NCI-H2171 treated with DMSO at 0.1 percent for 48 hours (cell line): ENCODE measurements at places on chromosomes 2 and 18.

- DNase-seq: no peak
Measured at GRCh38 chr2:170265321-170265720, 87.4 kb downstream of the MYO3B start.

DNA sequence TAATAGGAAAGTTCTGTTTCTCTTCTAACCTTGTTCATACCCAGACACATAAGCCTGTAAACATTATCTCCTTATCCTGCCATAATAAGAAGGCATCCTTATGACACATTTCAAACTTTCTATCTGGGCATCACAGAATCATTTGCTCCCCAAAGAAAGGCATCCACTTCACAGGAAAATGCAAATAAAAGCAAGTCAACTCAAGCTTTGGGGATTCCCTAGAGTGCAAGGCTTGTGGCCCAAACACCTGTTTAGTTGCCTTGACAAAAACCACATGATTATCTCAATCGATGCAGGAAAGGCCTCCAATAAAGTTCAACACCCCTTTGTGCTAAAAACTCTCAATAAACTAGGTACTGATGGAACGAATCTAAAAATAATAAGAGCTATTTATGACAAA is 195.7 kb upstream of the GALNT5 start:
- DNase-seq: peak; percentile 39

DNA sequence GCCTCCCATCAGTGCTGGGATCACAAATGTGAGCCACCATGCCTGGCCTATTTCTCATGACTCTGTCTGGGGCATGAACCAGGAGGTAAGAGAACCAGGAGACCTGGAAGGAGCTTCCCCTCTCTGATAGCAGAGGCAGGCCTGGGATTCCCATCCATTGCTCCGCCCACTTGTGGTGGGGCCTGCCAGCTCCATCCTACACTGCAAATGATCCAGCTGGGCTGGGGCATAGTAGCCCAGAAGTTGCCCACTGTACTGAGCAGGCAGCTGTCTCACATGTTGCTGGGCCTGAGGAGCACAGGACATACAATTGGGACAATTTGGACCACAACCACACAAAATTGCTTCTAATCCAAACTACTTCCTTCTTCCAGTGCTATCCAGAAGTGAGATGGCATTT is 91.0 kb downstream of the MARCHF4 start:
- no peak for DNase-seq

GRCh38 chr18:78363556-78364387 is 615.8 kb upstream of the SALL3 start:
- no peak for DNase-seq

DNA sequence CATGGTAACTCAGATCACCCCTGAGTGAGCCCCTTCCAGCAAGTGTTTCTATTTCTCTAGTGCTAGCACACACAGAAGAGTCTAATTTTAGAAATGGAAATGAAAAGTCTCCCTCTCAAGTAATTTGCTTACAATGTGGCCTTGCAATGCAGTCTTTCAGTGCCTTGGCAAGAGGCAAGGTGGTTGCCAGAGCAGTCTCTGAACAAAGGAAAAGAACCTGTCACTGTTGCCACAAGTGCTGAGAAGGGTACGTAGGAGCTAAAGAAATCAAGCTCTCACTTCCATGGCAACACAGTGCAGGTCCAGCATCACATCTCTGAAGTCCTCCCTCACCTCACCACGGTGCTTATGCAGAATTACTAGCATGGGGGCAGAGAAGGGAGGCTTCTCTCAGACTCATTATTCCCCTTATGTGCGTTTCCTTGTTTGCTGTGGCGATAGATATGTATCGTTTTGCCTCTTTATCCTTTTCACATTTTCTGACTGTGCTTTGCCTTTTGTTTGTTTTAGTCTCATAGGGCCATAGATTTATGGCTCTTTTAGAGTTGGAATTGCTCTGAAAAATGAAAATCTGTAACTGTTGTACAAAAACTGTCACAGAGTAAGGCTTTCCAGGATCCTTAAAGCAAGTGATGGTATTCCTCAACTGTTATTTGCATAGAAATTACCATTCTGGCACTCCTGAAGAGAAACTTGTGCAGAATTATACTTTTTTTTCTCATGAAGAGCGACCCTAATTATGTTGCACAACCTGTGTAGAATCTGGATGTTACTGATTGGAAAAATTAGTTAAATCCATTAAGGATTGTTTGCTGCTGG is 164.8 kb downstream of the CCDC85A start:
- no peak for DNase-seq

DNA sequence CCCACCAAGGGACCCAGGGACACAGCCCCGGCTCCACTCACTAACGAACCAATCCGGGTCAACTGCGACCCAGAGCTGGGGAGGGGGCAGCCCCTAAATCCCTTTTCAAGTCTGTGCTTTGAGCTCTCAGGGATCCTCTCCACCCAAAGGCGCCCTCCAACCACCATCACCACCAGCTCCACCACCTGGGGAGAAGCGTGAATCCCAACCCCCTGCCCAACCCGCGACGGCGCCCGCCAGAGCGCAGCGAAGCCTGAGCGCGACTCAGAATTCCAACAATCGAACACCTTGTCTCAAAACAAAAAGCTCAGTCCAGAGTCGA is 497 bp downstream of the DSC3 start:
- DNase-seq: no peak
